ENCODE measurements at places on chromosomes 16 and 17.

DNA sequence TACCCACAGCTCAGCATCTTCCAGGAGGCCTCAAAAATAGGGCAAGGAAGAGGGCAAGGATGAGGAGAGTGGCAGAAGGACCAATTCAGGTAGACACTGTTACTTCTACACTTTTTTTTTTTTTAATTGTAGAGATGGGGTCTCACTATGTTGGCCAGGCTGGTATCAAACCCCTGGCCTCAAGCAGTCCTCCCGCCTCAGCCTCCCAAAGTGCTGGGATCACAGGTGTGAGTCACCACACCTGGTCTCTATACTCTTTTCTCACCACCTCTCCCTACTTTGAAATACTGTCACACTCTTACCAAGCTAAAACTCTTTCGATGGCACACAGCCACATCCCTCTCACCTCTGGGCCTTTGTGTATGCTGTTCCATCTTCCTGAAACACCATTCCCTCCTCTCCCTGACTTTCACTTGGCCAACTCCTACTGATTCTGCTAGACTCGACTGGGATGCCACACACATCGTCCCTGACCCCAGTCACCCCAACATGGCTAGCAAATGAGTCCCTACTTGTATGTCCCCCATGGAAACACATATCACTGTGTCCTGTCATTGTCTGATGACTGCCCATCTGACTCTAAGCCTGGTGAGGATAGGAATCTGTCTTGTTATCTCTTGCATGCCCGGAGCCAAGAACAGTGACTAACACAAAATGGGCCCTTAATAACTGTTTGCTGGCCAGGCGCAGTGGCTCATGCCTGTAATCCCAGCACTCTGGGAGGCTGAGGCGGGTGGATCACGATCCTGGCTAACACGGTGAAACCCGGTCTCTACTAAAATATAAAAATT, 7.2 kb upstream of the SLC43A2 start:
- H3K4me1 ChIP-seq: peaks cover 10% of the 10 kb centered on the region
- no peaks in the 10 kb centered on the region for H3K27me3 ChIP-seq
- H3K36me3 ChIP-seq: no peaks in the 10 kb centered on the region
- H3K4me3 ChIP-seq: no peak overlapping the region

- no peak overlapping the region for H3K4me3 ChIP-seq
- H3K27ac ChIP-seq: no peak overlapping the region
Observed at GRCh38 chr17:49383060-49383459, 21.0 kb upstream of the ZNF652 start.

- H3K4me1 ChIP-seq: peaks cover 13% of the 10 kb centered on the region
- H3K36me3 ChIP-seq: peaks cover 4% of the 10 kb centered on the region
- DNase-seq: no peak
- H3K27me3 ChIP-seq: no peaks in the 10 kb centered on the region
Observed at GRCh38 chr16:637081-638018, 1.2 kb upstream of the METTL26 start.

DNA sequence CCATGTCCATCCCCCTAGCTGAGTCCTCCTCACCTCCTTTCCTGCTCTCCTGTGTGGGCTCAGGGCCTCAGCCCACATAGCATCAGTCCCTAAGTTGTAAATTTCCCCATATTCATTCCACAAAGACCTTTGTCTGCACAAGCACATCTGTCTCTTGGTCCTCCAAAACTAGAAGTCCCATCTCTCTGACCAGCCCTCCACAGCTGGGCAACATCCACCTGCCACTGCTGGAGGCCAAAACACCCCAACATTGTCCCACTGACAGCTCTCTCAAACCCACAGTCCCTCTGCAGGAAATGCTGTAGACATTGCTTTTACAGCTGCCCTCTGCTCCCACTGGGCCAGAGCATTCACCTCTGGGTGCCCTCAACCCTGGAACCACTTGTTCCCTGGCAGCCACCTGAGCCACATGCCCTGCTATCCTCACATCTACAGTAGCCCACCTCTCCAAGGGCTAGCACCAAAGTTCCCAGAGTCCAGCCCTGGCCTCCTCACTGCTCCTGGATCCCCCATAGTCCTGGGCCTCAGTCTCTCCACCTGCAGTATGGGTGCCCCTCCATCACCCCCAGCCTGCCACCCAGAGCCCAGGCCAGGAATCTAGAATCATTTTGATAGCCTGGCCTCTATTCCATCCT, 1722.7 kb downstream of the TP53TG3F start:
- no peak overlapping the region for H3K4me3 ChIP-seq
- no peak overlapping the region for H3K27ac ChIP-seq
- H3K36me3 ChIP-seq: no peaks in the 10 kb centered on the region
- H3K4me1 ChIP-seq: no peaks in the 10 kb centered on the region

DNA sequence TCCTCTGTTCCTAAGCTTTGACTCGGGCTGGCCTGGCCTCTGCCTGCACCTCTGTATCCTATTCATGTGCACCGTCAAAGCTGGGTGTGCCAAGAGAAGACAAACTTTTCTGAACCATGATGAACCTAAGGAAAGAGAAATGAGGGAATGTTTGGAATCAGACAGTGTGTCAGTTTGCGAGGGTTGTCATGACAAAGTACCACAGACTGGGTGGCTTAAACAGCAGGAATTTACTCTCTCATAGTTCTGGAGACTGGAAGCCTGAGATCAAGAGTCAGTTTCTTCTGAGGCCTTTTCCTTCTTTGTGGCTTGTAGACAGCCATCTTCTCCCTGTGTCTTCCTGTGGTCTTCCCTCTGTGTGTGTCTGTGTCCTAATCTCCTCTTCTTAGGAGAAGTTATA, 129.0 kb downstream of the KATNIP start:
- no peaks in the 10 kb centered on the region for H3K36me3 ChIP-seq
- H3K27ac ChIP-seq: no peak overlapping the region
- no peaks in the 10 kb centered on the region for H3K4me1 ChIP-seq
- no peak overlapping the region for H3K4me3 ChIP-seq
- DNase-seq: no peak

DNA sequence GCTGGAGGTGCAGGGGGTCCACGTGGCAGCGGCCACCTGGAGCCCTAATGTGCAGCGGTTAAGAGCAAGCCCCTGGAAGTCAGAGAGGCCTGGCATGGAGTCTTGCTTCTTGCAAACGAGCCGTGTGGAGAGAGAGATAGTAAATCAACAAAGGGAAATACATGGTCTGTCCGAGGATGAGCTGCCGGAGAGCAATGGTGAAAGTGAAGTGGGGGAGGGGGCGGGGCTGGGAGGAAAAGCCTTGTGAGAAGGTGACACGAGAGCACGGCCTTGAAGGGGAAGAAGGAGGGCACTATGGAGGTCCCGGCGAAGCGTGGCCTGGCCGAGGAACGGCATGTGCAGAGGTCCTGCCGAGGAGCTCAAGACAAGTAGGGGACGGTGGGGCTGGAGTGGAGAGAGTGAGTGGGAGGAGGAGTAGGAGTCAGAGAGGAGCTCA, 6.0 kb upstream of the SERPINF1 start:
- no peaks in the 10 kb centered on the region for H3K36me3 ChIP-seq
- no peak overlapping the region for H3K4me3 ChIP-seq
- H3K4me1 ChIP-seq: no peaks in the 10 kb centered on the region
- no peaks in the 10 kb centered on the region for H3K27me3 ChIP-seq
- no peak overlapping the region for H3K27ac ChIP-seq
- no peak for DNase-seq

- DNase-seq: no peak
- H3K4me1 ChIP-seq: peaks cover 18% of the 10 kb centered on the region
- H3K27ac ChIP-seq: peak within 1 kb of the TSS; percentile 69
- peak within 1 kb of the TSS; percentile 97 for H3K4me3 ChIP-seq
- H3K27me3 ChIP-seq: no peaks in the 10 kb centered on the region
- H3K36me3 ChIP-seq: peaks cover 2% of the 10 kb centered on the region
Observed at GRCh38 chr17:80991645-80992076, at the start of gene CHMP6. CHMP6 (plus strand) TSS chr17:80991841; CDS start chr17:80991919, 78 bp downstream.

DNA sequence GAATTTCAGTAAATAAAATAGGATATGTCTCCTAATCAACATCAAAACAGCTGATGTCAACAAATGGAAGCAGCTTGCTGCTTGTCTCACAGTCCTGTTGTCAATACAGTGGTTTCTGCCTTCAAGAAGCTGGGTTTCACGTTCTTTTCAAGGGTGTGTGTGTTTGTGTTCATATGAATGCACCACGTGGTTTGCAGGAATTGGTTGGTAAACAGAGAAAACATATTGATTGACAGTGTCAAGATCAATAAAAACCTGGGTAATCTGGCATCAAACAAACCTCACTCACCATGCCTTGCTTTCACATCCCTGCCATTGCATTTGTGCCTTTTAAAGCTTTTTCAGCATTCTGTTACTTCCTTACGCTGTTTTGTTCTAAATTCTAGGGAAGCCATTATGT, 585.7 kb upstream of the CA10 start:
- H3K27ac ChIP-seq: no peak overlapping the region
- no peaks in the 10 kb centered on the region for H3K27me3 ChIP-seq
- DNase-seq: no peak
- no peak overlapping the region for H3K4me3 ChIP-seq
- H3K4me1 ChIP-seq: no peaks in the 10 kb centered on the region

DNA sequence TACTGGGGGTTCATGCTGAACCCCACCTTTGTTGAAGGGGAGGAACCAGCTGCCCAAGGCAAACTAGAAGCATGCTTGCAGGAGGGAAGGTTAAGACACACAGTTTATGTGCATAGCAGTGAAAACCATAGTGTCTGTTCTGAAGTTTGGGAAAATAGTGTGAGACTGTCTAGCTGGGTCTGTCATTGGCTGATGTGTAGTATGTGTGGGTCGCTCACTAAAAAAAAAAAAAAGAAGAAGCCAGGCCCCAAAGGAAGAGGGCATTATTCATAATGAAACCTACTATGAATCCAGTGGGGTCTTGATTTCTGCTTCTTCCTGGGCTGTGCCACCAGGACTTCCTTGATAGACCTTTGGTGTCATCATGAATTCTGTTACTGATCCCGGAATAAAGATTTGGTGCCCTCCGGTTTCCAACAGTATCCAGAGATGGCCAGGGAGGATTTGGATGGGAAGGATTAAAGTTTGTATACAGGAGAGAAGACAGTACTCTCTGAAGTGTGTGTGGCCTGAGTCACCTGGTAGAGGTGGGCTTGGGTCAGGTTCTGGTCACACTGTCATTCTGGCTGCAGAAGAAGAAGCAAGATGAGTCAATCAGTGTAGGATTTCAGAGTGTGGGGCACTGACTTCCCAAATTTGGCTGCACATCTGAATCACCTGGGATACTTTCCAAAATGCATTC, 220.3 kb downstream of the PRKCA start:
- H3K4me3 ChIP-seq: no peak overlapping the region
- H3K27me3 ChIP-seq: no peaks in the 10 kb centered on the region
- H3K4me1 ChIP-seq: no peaks in the 10 kb centered on the region
- H3K36me3 ChIP-seq: no peaks in the 10 kb centered on the region
- DNase-seq: no peak

GRCh38 chr17:17359271-17359670, 56.1 kb downstream of the NT5M start:
- no peaks in the 10 kb centered on the region for H3K4me1 ChIP-seq
- no peaks in the 10 kb centered on the region for H3K36me3 ChIP-seq
- H3K27me3 ChIP-seq: no peaks in the 10 kb centered on the region
- no peak overlapping the region for H3K27ac ChIP-seq

DNA sequence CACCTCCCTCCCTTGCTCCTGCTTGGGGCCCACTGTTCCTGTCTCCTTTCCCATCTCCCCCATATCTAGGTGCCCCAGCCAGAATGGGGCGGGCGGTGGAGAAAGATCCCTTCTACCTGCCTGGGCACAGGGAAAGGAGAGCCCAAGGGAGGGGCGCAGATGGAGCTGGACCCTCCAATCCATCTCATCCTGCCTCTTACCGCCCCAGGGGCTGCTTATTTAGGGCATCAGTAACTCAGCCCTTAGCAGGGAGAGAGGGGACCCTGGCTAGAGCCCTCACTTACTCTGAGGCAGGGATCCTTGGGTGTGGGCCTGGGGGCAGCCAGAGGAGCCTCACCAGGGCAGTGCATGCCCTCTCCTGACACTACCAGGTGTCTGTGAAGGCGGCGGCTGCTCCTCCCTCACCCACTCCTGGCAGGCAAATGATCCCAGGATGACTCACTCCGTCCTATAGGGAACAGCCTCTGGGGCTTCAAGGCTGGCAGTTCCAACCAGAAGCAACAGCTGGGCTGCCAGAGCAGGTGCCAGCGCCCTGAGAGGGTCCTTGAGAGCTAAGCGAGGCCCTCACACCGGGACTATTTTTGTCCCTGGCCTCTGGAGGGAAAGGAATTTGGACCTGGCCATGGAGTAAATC, 16.3 kb upstream of the BCAR1 start:
- H3K27me3 ChIP-seq: no peaks in the 10 kb centered on the region
- H3K4me3 ChIP-seq: no peak overlapping the region
- H3K36me3 ChIP-seq: no peaks in the 10 kb centered on the region
- H3K4me1 ChIP-seq: peaks cover 21% of the 10 kb centered on the region
- no peak for DNase-seq

GRCh38 chr16:77850636-77851333, 62.4 kb downstream of the VAT1L start:
- peaks cover 2% of the 10 kb centered on the region for H3K27me3 ChIP-seq
- no peak overlapping the region for H3K4me3 ChIP-seq
- DNase-seq: no peak
- no peaks in the 10 kb centered on the region for H3K36me3 ChIP-seq
- no peak overlapping the region for H3K27ac ChIP-seq

- H3K27ac ChIP-seq: no peak overlapping the region
- no peaks in the 10 kb centered on the region for H3K4me1 ChIP-seq
- DNase-seq: no peak
- H3K36me3 ChIP-seq: no peaks in the 10 kb centered on the region
Observed at GRCh38 chr16:84453061-84453752, 51.3 kb downstream of the MEAK7 start.

DNA sequence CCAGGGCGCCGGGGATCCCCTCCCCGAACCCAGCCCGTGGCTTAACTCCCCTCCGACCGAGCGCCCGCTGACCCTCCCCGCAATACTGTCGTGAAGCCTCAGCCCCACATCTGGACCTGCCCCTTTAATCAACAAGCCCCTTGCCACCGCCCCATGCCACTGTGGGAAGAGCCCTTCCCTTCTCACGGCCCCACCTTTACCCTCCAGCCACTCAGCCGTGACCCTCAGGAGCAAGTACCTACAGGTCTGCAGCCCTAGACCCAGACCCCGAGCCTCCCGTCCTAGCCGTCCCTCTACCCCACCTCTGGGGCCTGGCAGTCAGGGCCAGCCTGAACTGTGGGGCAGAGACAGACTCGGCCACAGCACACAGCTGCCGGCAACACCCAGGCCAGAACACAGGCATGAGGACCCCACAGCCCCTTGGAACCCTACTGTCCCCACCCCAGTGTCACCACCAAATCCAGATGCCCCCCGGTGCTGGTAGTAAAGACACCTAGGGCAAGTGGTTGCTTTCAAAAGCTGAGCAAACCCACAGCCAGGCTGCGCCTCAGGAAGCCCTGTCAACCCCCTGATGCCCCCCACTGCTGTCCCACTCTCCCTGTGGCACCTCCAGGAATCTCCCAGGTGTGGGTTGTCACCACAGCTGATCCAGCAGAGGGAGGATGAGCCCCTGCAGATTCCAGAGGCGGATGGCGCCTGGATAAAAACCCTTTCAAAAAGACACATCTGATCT, 1.4 kb downstream of the NXPH3 start:
- H3K27me3 ChIP-seq: peaks cover 2% of the 10 kb centered on the region
- H3K36me3 ChIP-seq: no peaks in the 10 kb centered on the region
- DNase-seq: no peak
- no peak overlapping the region for H3K27ac ChIP-seq

Data from GM12878 (cell line).